Glutamatergic neuron (in vitro differentiated cells): ENCODE measurements at places on chromosomes 7 and 10. TPM values are rescaled to one million over a fixed set of nuclear protein-coding genes. Genes with fewer than 3 reads are reported as not detected.

DNA sequence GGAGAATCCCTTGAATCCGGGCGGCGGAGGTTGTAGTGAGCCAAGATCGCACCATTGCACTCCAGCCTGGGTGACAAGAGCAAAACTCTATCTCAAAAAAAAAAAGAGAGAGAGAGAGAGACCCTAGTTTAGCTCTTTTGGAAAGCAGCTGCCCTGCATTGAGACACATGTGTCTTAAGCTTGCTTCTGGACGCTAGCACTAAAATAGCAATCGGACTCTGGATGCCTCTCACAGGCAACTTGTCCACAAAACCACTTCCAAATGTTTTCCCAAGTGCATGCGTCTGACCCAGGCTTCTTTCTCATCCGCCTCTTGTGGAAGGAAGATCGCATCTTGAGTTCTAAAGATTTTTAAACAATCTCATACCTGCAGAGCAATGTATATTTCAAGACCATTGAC is 182.7 kb downstream of the CUX1 start:
- peaks cover 29% of the 10 kb centered on the region for H3K4me1 ChIP-seq
- H3K4me3 ChIP-seq = no peak overlapping the region
- H3K36me3 ChIP-seq = no peaks in the 10 kb centered on the region
- DNase-seq = no peak
- H3K27me3 ChIP-seq = peaks cover 4% of the 10 kb centered on the region
- no peak overlapping the region for H3K27ac ChIP-seq

Gene CALD1
- total RNA-seq = 61.8 TPM

- H3K27me3 ChIP-seq = peaks cover 4% of the 10 kb centered on the region
- DNase-seq = peak; percentile 98
- H3K4me3 ChIP-seq = peak overlapping the region; percentile 97
- peak overlapping the region; percentile 96 for H3K27ac ChIP-seq
- H3K36me3 ChIP-seq = no peaks in the 10 kb centered on the region
- H3K4me1 ChIP-seq = peaks cover 17% of the 10 kb centered on the region
Observed at GRCh38 chr7:138002096-138002827, 376 bp upstream of the CREB3L2 start.

GRCh38 chr10:78579995-78580394 is 488.8 kb upstream of the ZMIZ1 start:
- no peak for DNase-seq
- no peak overlapping the region for H3K4me3 ChIP-seq
- peaks cover 6% of the 10 kb centered on the region for H3K4me1 ChIP-seq

Gene HOXA4
- total RNA-seq = not detected

DNA sequence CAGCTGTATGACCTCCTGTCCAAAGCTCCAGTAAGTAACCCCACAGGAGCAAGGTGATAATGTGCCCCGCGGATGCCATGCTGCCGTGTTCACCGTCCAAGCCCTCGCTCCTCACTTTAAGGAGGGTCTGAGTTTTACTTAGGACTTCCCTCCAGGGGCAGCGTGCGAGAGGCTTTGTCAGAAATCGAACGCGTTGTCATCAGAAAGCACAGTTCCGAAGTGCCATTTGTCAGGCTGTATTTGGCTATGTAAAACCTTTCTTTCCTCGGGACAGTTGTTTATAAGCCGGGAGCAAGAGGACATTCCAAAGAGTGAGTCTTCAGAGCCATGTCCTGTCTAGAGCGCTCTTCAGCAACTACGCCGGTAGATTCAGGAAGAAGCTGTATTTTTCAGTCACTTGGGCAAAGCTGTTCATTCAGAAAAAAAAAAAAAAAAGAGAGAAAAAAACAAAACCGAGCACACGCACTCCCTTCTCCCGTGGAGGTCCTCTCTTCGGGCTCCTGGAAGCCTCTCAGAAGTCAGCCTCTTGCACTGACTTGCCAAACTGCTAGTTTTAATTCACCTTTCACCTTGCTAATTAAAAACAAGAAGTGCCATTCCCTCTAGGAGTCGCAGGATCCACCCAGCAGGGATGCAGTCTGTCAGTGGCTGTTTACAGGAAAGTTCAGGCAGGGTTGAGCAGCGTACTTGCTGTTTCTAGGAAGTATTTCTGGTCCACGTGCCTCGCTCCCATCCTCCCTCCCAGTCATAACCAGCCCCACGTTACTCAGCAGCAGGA is at the start of gene SEMA3E:
Gene SEMA3E (minus strand): TSS at position 676 of the 778 bp plus-strand sequence.
- H3K27ac ChIP-seq = peak within 1 kb of the TSS; percentile 68
- no peaks in the 10 kb centered on the region for H3K36me3 ChIP-seq
- H3K27me3 ChIP-seq = no peaks in the 10 kb centered on the region
- DNase-seq = peak; percentile 36
- peaks cover 12% of the 10 kb centered on the region for H3K4me1 ChIP-seq
- H3K4me3 ChIP-seq = peak within 1 kb of the TSS; percentile 92

GRCh38 chr7:5602734-5603133 is 178.7 kb downstream of the RNF216 start:
- peak overlapping the region; percentile 64 for H3K27ac ChIP-seq
- H3K4me3 ChIP-seq = no peak overlapping the region
- peaks cover 11% of the 10 kb centered on the region for H3K27me3 ChIP-seq
- DNase-seq = no peak
- no peaks in the 10 kb centered on the region for H3K36me3 ChIP-seq

Gene PAPSS2
- 4.7 TPM for total RNA-seq

GRCh38 chr10:34704526-34705184 is 110.4 kb downstream of the PARD3 start:
- H3K4me1 ChIP-seq = peaks cover 19% of the 10 kb centered on the region
- no peak overlapping the region for H3K4me3 ChIP-seq
- DNase-seq = no peak
- no peaks in the 10 kb centered on the region for H3K27me3 ChIP-seq
- H3K27ac ChIP-seq = no peak overlapping the region

Gene MEIG1
- not detected for total RNA-seq

DNA sequence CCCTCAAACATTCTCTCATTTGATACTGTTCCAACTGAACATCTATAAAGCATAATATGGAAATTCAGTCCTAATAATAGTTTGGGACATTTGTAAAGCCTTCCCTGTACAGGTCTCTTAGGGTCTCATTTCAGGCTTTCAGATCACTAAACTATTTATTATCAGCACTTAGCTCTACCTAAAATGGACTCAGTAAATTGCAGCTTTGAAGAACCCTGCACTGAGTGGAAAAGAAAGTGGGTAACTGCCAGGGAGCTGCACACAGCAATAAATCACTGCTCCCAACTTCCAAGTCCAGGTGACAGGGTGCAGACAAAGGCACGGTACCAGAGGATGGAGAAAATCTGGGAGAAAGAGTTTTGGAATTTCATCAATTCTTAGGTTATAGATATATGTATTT is 164.9 kb upstream of the AOAH start:
- no peak overlapping the region for H3K4me3 ChIP-seq
- no peak for DNase-seq
- no peaks in the 10 kb centered on the region for H3K27me3 ChIP-seq
- H3K4me1 ChIP-seq = peaks cover 7% of the 10 kb centered on the region
- no peak overlapping the region for H3K27ac ChIP-seq

GRCh38 chr10:111972109-111972508 is 211.5 kb downstream of the GPAM start:
- DNase-seq = no peak
- no peak overlapping the region for H3K4me3 ChIP-seq
- H3K4me1 ChIP-seq = no peaks in the 10 kb centered on the region
- no peaks in the 10 kb centered on the region for H3K36me3 ChIP-seq
- H3K27ac ChIP-seq = no peak overlapping the region
